ENCODE measurements at places on chromosomes 7 and 10.

- DNase-seq: no peak
Observed at GRCh38 chr10:117617086-117617485, 74.5 kb downstream of the EMX2 start.

- no peak for DNase-seq
Observed at GRCh38 chr10:50740293-50740648, 535 bp downstream of the ASAH2B start.

- no peak for DNase-seq
Observed at GRCh38 chr10:35413985-35414861, 77.9 kb downstream of the CCNY start.

GRCh38 chr10:32332299-32332750 lies 14.6 kb downstream of the EPC1 start:
- no peak for DNase-seq

DNA sequence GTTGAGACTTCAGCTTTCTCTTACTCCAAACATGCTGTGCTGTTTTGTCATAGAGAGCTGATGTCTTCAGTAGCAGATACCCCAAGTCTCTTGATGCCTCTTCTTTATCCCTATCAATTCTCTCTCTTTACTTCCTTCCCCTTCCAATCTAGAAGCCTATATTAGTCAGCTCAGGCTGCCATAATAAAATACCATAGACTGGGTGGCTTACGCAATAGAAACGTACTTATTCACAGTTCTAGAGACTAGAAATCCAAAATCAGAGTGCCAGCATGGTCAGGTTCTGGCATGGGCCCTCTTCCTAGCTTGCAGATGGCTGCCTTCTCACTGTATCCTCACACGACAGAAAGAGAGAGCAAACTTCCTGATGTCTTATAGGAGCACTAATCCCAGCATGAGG lies 9.0 kb upstream of the GARS1 start:
- DNase-seq: no peak

GRCh38 chr10:129101232-129101980 lies 365.6 kb upstream of the MGMT start:
- DNase-seq: no peak

Data from breast epithelium (tissue), 4 donors.